ENCODE measurements at places on chromosomes 6 and 20. TPM values are rescaled to one million over a fixed set of nuclear protein-coding genes. Genes with fewer than 3 reads are reported as not detected.
A peak's percentile ranks its signal among the peaks of the same experiment; 100 is the strongest.

GRCh38 chr6:30790724-30791383, 46.5 kb upstream of the IER3 start:
- DNase-seq, result no peak

DNA sequence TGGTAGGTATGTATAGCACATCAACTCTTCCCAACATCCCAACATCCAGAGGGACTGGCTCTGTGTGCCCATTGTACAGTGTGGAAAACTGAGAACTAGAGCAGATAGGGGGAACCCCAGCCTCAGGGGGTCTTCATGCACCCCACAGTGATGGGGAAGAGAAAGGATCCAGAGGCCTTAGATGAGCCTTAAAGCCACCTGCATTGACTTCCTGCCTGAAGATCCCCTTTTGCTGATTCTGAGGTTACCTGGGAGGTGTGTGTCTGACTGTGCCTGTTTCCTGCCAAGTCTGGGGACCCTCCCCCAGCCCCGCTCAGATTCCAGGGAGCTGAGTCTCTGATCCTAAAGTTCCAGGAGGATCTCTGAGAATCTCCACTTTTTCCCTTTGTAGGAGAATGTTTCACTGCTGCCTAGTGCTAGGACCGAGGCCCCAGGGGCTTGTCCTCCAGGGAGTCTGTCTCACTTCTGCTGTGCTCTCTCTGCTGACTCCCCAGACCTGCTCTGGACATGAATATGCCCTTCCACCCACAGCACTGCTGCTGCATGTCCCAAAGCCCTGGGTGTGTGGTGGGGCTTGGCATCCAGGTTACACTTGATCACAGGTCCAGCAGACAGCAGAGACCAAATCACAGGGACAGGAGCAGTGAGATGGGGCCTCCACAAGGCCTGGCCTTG, 12.8 kb upstream of the PGC start:
- DNase-seq, result no peak

DNA sequence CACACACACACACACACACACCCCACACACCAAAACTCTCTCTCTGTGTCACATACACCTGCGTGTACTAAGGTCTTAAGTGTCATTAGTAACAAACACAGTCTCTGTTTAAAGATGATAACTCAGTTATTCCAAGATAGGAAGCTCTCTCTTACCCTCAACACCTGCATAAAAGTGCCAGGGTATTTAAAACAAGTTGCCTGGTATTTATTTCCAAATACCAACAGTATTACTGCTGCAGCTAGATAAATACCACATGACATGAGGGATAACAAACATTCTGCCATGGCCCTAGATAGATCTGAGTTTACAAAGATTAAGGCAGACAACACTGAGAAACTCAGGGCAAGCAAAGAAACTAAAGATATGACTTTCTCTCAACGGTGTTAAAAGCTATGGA, 118.5 kb downstream of the SIM1 start:
- DNase-seq, result no peak

DNA sequence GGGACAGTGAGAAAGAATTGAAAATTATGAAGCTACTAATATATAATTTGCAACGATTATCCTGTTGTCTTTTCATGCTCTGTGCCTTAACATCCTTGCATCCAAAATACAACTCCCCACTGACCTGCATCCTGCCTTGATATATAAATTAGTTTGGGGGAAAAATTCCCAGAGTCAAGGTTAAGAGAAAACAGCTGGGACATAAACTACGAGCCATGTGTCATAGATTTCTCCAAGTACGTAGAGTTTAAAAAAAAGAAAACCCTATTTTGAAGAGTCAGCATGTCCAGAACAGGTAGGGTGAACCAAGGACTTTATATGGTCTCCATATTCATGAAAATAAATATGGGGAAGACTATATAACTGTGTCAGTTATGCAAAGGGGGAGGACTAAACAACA, 123.8 kb upstream of the MARCKS start:
- DNase-seq, result no peak

GRCh38 chr20:34581341-34582184, 23.0 kb downstream of the MAP1LC3A start:
- no peak for DNase-seq

DNA sequence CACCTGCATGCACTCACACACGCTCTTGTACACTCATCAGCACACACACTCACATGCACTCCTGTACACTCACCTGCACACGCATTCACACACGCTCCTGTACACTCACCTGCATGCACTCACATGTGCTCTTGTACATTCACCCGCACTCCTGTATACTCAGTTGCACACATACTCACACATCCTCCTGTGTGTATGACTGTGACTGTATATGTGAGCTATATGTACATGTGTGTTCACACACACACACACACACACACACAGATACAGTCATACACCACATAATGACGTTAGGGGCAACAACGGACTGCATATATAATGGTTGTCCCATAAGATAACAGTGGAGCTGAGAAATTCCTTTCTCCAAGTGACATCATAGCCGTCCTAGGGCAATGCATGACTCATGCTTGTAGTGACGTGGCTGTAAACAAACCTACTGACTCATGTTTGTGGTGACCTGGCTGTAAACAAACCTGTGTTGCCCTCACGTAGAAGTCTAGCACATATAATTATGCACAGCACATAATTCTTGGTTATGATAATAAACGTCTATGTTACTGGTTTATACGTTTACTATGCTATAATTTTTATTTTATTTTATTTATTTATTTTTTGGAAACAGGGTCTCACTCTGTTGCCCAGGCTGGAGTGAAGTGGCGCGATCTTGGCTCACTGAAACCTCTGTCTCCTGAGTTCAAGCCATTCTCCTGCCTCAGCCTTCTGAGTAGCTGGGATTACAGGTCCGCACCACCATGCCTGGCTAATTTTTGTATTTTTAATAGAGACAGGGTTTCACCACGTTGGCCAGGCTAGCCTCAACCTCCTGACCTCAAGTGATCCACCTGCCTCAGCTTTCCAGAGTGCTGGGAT, 22.8 kb upstream of the TAF4 start:
- no peak for DNase-seq

DNA sequence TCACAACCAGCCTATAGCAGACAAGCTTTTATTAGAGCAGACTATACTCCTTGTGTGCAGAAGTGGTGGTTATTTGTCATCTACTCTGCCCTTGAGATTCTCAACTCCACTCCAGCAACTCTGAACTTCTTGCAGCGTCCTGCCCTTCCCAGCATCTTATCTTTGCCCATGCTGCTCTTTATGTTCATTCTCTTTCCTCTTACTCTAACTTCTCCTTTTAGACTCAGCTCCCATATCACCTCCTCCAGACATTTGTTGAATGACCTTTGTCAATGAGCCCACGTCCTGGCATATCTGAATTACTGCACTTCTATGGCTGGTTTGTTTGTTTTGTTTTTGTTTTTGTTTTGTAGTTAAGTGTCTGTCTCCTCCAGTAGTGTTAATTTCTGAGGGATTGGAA, 81.2 kb downstream of the KCNQ5 start:
- no peak for DNase-seq

DNA sequence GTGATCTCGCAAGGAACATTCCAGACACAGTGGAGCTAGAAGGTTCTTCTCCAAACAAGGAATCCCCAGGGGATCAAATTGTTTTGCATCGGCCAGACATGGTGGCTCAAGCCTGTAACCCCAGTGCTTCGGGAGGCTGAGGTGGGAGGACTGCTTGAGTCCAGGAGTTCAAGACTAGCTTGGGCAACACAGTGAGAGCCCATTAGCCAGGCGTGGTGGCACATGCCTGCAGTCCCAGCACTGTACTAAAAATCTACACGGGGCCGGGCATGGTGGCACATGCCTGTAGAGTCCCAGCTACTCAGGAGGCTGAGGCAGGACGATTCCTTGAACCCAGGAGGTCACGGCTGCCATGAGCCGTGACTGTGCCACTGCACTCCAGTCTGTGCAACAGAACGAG, 15.3 kb downstream of the GMEB2 start:
- DNase-seq, result no peak

- peak; percentile 30 for DNase-seq
Measured at GRCh38 chr6:166286839-166287271, 21.3 kb downstream of the PRR18 start.

DNA sequence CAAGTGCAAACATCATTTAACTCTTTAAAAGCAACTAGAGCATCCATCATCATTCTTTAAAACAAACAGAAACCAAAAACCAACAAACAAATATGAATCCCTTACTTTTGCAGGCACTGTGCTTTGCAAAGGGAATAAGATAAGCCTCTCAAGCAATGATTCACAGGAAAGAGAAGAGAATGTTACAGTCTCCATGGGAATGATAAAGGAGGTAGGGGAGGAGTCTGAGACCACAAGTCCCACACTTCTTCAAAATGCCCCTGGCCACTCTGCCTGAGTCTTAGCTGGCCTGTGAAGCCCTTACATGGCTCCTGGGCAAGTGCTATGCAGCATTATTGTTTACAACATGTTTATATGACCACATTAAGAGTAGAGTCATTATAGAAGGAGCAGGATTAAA, 257.7 kb upstream of the MARCKS start:
- DNase-seq, result no peak

- no peak for DNase-seq
Measured at GRCh38 chr6:52390361-52390727, 28.4 kb downstream of the PAQR8 start.

- no peak for DNase-seq
Measured at GRCh38 chr20:54043076-54043967, 27.1 kb downstream of the BCAS1 start.

GRCh38 chr6:30100585-30101443, 12.1 kb downstream of the TRIM31 start:
- peak; percentile 24 for DNase-seq

GRCh38 chr6:14017626-14018475, 93.1 kb downstream of the RNF182 start:
- DNase-seq, result no peak

GRCh38 chr6:47230579-47230978, 79.1 kb downstream of the TNFRSF21 start:
- no peak for DNase-seq

GRCh38 chr20:25282796-25283195, 34.9 kb downstream of the PYGB start:
- DNase-seq, result no peak

GRCh38 chr6:168632694-168633093, 191.7 kb downstream of the SMOC2 start:
- DNase-seq, result no peak

GRCh38 chr20:25274481-25274880, 26.6 kb downstream of the PYGB start:
- DNase-seq, result peak; percentile 4

DNA sequence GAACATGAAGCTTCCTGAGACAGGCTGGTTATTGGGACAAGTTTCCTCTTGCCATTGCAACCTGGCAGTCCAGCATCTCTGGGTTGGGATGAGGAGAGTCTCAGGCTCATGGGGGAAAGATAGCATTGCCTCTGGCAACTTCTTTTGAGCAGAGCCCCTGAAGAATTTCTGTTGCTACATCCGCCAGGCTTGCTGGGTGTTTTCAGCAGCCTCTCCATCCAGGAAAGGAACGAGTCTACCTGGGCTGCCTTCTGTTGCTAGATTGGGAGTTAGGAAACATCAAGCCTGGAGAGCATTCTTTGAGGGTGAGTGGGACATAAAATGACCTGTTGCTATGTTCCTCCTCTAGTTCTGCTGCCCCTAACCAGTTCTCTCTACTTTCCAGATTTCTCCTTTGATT, 313.5 kb downstream of the RFPL4B start:
- DNase-seq, result no peak

GRCh38 chr6:20674664-20675063, 140.4 kb downstream of the CDKAL1 start:
- no peak for DNase-seq

PLCB4 gene
- total RNA-seq, result not detected

PERP gene
- 0.20 TPM for total RNA-seq

HTR1E gene
- total RNA-seq, result not detected

METTL24 gene
- total RNA-seq, result not detected

MAN1A1 gene
- 18.1 TPM for total RNA-seq

TTK gene
- total RNA-seq, result 2.3 TPM

SLC35B2 gene
- 29.1 TPM for total RNA-seq

LRRC73 gene
- total RNA-seq, result 0.34 TPM

SNPH gene
- total RNA-seq, result 0.86 TPM

MLN gene
- not detected for total RNA-seq

CCN5 gene
- not detected for total RNA-seq

Measured in activated B cell treated with CpG ODN at 0.5 μM for 24 hours (primary cell).